ENCODE measurements at places on chromosomes 3 and 15.

GRCh38 chr3:115165701-115166100 is 18.6 kb upstream of the ZBTB20 start:
- DNase-seq: peak; percentile 38

DNA sequence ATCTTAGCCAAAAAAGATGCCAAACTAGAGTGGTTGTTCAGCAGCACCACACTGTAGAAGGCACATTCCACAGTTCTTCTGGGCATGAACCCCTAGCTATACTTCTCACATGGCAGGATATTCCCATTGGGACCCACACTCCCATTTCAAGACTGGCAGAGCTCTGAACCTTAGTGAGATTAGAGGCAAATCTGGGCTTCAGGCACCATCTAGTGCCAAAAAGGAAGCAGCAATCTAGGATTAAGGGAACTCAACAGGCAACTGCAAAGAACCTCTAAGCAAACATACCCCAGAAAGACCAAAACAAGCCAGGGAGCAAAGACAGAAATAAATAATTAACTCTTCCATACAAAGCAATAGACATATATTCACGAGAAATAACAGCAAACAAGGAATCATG is 66.2 kb downstream of the TAFA4 start:
- DNase-seq: no peak

DNA sequence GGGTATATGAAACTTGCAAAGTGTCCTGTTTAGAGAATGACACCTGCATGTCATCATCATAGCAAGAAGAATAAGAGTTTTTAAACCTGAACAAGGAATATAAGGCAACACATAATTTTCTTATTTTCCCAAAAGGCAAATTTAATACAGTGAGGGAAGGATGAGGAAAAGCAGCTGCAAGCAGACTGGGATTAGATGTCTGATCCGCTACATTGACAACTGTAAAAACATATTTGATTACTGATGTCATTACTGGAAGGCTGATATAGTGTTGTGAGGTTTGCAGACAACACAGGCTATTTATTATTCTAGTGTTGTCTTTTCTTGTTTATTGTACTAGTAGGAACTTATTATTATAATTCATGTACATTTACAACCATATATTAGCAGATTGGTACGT is 528.7 kb downstream of the ZIC1 start:
- DNase-seq: no peak

DNA sequence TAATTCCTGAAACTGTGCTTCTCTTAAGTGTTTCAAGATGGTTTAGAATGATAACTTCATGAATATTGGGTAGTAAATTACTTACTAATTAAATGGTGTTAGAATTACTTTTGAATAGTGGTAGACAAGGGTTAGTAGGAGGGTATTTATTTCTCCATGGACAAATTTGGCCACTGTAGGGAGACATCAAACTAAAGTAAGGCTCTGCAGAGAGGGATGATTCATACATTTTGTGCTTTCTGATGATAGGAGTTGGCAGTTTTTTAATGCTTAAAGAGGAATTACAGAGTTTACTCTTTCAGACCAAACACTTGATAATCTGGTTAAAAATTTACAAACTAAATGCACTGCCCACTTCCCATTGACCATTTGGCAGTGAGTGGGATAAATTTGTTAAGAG is 127.6 kb downstream of the NAALADL2 start:
- DNase-seq: no peak

All from CD4-positive, alpha-beta T cell treated with Interleukin-17A for 1 hour (primary cell).